Fibroblast of skin of scalp (primary cell): ENCODE measurements at places on chromosomes 2 and 18.

DNA sequence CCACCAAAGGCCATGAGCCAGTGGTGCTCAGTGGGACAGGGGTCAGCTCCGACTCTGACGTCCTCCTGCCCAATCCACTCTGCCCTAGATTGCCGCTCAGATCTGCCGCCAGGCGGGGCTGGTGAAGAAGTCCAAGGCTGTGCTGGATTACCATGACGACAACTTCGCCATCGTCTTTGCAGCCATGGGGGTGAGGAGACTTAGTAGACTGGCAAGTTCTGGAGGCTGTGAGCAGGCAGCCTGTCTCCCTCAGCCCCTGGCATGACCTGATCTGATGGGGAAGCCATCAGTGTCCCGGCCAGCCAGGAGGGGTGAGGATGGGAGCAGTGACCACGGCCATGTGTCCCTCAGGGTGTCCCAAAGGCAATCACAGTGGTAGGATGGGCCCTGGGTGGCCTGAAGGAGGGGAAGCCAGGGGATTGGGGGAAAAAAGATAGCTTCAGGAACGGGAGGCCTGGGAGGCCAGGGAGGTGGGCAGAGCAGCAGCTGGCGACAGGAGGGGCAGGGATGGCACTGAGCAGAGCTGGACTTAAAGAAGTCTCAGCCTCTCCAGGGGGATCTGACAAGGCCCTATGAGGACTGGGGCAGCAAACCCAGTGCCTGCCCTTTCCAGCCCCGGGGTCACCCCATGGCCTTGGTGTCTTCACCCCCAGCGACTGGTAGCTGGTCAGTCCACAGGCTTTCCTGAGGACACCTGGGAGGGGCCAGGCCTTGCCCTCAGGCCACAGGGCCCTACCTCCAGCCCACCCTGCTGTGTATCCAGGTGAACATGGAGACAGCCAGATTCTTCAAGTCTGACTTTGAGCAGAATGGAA, 17.4 kb upstream of the ANKRD53 start:
- DNase-seq, result no peak

DNA sequence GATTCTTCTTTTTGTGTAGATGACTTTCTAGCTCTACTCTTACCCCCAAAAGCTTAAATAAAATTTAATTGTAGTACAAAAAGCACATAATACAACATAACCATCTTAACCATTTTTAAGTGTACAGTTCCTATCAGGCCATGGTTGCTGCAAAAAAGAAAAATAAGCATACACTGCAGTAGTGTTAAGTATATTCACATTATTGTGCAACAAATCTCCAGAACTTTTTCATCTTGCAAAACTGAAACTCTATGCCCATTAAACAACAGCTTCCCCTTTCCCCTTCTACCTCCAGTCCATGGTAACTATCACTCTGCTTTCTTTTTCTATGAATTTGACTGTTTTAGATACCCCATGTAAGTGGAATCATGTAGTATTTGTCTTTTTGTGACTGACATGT, 18.1 kb downstream of the PPM1B start:
- DNase-seq, result no peak

GRCh38 chr18:26091047-26091630, 726 bp upstream of the SS18 start:
- DNase-seq, result no peak

DNA sequence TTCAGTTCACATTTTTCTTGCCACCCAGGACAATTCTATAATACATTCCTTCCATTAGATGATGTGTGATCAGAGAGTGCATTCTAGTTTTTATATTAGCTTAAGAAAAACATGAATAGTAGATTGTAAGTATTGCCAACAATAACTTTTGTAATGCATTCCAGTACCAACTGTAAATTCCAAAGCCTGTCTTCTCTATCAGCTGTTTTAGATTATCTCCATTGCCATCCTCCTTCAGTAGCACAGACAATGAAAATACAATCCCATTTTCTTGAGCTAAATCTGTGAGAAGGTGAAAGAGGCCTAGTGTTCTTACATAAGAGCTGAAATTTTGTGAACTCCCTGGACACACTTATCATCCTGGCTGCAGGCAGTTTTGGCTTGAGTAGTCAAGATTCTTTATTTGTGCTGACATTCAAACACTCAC, 103.9 kb downstream of the CCBE1 start:
- DNase-seq, result peak; percentile 92

GRCh38 chr2:77119333-77119732, 402.8 kb downstream of the LRRTM4 start:
- DNase-seq, result no peak

GRCh38 chr2:75041226-75041625, 82.8 kb downstream of the POLE4 start:
- no peak for DNase-seq

DNA sequence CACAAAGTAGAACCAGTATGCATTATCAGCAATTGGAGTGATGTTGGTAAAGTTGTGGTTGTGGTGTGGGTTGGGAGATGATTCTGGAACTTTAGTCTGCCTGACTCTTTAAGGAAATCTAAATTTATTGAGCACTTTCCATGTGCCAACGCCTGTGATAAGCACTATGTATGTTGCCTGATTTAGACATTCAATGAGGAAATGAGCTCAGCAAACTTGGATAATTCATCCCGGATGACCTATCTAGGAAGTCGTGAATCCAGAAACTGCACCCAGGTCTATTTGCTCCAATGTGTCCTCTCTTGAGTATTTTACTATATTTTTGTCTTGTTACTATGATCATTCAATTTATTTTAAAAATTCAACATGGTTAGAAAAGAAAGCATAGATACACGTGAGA, 400.8 kb upstream of the MMADHC start:
- no peak for DNase-seq

- peak; percentile 54 for DNase-seq
These were observed 169.9 kb upstream of the SLC39A10 start for GRCh38 chr2:195486987-195487644.

GRCh38 chr18:76803814-76804213, 18.5 kb upstream of the ZNF236 start:
- DNase-seq, result peak; percentile 58

DNA sequence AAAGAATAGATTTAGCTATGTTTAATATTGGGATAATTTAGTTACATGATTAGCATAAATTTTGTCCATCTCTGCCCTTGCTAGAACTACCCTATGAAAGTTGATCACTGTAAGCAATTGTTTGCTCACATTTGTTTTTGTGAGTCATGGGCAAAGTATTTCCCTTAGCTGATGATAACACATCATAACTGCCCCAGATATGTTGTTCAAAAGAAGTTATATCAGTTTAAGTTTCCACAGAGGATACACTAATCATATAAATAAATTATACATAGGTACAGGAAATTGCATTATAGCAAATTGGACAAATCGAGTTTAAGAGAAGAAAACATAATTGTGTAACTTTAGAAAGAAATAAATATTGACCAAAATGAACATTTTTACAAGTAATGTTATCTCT, 223.2 kb upstream of the PIK3C3 start:
- no peak for DNase-seq

GRCh38 chr2:54758951-54759350, 35.5 kb downstream of the EML6 start:
- DNase-seq, result no peak

DNA sequence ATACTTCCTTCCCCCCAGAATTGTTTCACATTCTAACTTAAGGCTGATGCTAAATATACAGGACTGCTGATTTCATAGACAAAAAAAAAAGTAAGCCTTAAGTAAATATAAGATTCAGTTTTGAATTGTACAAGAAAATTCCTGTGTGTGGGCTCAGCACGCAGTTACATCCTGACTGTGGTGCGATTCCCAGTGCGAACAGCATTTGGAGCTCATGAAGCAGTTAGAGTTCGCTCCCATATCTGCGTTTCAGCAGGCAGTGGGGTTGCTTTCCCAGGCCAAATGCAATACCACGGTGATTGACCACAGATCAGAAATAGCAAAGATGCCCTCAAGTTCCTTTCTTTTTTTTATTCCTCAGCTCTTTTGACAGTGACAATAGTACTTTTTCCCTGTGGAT, 75.6 kb downstream of the SATB2 start:
- DNase-seq, result peak; percentile 68

- peak; percentile 68 for DNase-seq
These were observed 214.6 kb downstream of the TRIB2 start for GRCh38 chr2:12931186-12931844.

DNA sequence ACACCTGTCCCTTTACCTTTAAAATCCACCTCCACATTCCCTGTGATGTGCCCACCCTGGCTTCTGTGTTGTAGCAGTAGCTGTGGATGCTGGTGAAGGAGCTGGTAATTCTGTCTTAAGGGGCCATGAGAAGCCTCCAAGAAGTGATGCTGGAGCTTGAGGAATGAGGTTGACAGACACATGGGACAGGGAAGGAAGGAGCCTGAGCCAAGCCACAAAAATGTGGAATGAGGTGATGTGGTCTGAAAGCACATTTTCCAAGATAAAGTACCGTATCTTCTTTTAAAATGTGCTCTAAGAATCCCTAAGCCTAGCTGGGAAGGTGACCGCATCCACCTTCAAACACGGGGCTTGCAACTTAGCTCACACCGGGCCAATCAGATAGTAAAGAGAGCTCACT, 31.2 kb downstream of the VWA3B start:
- DNase-seq, result peak; percentile 61

DNA sequence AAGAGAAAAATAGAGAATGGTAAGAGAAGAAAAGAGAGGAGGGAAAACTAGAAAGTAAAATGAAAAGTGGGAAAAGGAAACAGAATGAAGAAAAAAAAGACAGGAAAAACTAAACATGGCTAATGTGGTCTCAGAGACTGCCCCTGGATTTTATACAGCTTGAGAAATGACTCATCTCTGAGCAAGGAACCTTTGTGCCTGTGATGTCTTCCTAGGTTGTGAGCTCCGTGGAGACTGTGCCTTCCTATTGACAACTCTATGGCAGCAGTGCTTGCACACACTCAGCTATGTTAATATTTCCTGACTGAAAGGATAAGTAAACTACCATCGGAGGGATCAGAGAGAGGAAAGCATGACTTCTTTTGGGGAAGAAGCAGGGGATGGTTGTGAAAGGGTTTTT, 203.8 kb downstream of the RDH14 start:
- no peak for DNase-seq

GRCh38 chr2:9594366-9595054, 36.3 kb downstream of the YWHAQ start:
- DNase-seq, result peak; percentile 43
